ENCODE measurements at places on chromosomes 1 and 21. TPM values are rescaled to one million over a fixed set of nuclear protein-coding genes. Genes with fewer than 3 reads are reported as not detected.

BMP8B gene
- total RNA-seq, result 5.9 TPM

NMNAT2 gene
- total RNA-seq, result 0.70 TPM

AVPR1B gene
- total RNA-seq, result not detected

S100A7 gene
- total RNA-seq, result not detected

PCP4 gene
- total RNA-seq, result not detected

ACTN2 gene
- not detected for total RNA-seq

CRNN gene
- total RNA-seq, result not detected

KRTAP19-1 gene
- not detected for total RNA-seq

IL22RA1 gene
- 8.6 TPM for total RNA-seq

Data from A549 treated with dexamethasone at 1 μM for 4 hours (cell line).